ENCODE measurements at places on chromosomes 13 and 19.
A peak's percentile ranks its signal among the peaks of the same experiment; 100 is the strongest.

GRCh38 chr19:46288896-46289588, 7.8 kb upstream of the HIF3A start:
- DNase-seq = no peak

GRCh38 chr13:22040810-22041364, 370.0 kb downstream of the FGF9 start:
- DNase-seq = no peak

DNA sequence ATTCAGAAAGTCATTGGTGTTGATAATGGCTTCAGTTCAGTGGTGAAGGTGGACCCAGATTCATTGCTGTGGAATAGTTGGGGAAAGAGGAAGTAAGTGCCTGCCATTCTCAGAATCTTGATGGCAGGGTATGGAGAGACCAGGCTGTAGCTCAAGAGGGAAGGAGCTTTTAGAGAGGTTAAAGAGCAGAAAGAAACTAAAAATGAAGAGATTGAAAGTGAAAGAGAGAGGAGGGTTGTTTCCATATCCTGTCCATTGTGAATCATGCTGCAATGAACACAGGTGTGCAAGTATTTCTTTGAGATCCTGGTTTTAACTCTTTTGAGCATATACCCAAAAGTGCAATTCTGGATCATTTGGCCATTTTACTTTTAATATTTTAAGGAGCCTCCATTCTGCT, 12.5 kb downstream of the GJB6 start:
- DNase-seq = no peak

GRCh38 chr13:74070065-74070464, 64.1 kb downstream of the KLF12 start:
- no peak for DNase-seq

- DNase-seq = no peak
These were observed 1773.6 kb downstream of the OLFM4 start for GRCh38 chr13:54802226-54802625.

- DNase-seq = no peak
These were observed 1191.0 kb downstream of the SLITRK5 start for GRCh38 chr13:88862095-88862620.

GRCh38 chr13:35712907-35713761, 236.6 kb upstream of the MAB21L1 start:
- no peak for DNase-seq

DNA sequence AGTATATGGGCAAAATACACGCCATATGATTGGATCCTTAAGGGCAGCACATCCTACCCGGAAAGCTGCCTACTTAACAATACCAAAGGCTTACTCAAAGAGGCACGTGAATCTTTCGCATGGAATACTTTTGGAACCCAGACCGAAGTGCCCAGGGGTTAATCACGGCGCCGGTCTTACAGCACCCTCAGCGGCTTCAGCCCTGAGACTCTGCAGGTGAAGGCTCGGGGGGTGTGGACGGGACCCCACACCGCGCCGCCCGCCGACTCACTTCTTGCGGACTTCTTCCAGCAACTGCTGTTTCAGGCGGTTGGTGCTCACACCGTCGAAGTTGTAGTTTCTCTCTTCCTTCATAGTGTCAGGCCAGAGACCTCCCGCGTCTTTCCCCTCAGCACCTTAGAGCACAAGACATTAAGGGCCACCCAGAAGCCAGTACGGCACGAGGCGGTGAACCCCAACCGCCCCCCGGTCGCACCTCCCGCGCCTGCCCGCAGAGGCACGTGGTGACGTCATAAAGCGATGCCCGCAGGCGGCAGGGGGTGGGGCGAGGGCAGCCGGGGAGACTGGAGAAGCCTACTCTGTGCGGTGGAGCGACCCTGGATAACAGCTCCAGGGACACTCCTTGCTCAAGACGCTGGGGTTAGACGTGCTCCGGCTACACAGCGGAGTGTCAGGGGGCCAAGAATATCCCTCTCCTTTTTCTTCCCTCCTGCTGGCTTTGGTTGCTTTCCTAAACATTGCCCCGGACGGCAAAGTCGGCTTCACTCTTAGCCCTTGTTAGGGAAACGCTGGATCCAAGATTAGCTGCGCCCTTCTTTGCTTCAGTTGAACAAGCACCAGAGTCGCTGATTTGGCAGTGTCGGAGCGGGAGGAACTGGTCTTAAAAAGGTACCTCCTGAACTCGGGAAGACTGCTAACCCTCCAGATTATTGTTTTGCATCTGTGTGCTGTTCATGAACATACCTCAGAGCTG, at the start of gene CCDC169:
TSS of gene CCDC169 (minus strand) at position 449 of the 973 bp plus-strand sequence. CDS start at position 354, 95 bp downstream.
- peak; percentile 1 for DNase-seq

DNA sequence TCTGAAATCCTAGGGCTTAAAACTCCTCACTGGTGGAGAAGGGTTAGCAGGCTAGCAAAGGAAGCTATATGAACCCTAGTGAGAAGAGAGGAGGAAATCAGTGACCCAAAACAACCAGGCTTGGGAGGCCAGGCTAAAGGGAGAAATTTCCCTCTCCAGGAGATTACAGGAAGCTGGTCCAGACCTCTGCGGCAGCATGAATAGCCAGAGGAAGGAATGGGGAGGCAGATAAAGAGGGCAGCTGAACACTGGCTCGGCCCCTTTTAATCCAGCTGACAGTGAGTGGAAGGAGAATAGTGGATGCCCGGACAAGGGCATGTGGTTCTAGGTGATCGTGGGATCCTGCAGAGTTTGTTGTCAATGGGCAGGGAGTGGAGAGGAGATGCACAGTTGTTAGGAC, 130.6 kb downstream of the COG6 start:
- DNase-seq = no peak

GRCh38 chr13:105329359-105329758, 1206.1 kb downstream of the EFNB2 start:
- no peak for DNase-seq

DNA sequence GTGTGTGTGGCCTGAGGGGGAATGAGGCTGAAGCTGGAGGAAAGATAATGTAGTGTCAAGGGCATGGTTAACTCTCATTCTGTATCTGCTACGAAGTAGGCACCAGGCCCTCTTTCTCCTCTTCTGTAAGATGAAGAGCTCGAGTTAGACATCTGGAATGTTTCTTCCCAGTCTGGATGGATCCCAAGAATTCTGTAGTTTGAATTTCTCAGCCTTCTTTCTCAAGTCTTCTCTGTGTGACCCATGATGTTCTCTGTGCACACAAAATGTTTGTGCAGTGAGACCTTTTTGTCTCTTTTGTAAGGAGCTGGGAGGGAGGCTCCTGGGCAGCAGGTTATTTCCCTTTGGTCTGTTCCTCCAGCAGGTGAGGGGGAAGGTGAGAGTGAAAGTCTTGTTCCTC, 13.7 kb downstream of the FGF9 start:
- no peak for DNase-seq

GRCh38 chr19:38644719-38645118, 2.7 kb upstream of the ACTN4 start:
- DNase-seq = no peak

GRCh38 chr13:25420161-25420560, 48.4 kb downstream of the ATP8A2 start:
- DNase-seq = no peak

DNA sequence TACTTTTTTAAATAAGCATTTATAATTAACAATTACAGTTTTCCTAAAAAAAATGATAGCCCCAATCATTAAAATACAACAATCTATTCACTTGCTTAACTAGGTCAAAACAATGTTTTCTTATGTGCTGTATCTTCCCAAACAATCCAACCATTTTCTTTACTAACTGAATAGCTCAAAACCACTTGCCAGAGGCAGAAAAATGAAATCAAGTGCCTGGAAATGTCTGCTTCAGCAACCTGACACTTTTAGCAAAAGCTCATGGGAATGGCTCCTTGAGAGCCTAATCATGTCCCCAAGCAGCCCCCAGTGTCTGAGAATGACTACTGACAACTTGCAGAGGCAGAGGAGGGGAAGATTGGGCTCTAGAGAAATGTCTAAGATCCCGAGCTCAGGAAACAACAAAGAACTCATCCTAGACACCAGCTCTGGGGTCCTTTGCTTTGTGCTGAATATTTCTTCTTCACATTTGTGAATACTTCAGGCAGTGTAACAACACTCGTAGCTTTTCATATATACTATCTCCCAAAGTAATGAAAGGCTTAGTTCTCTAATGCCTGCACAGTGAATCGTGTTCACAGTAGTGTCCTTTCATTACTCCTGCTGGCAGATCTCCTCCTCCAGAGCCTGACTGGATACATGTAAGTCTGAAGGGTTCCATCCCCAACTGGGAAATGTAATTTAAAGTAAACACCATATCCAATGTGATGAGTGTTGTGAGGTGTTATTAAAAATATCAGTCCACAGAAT, 280.0 kb downstream of the LHFPL6 start:
- no peak for DNase-seq

DNA sequence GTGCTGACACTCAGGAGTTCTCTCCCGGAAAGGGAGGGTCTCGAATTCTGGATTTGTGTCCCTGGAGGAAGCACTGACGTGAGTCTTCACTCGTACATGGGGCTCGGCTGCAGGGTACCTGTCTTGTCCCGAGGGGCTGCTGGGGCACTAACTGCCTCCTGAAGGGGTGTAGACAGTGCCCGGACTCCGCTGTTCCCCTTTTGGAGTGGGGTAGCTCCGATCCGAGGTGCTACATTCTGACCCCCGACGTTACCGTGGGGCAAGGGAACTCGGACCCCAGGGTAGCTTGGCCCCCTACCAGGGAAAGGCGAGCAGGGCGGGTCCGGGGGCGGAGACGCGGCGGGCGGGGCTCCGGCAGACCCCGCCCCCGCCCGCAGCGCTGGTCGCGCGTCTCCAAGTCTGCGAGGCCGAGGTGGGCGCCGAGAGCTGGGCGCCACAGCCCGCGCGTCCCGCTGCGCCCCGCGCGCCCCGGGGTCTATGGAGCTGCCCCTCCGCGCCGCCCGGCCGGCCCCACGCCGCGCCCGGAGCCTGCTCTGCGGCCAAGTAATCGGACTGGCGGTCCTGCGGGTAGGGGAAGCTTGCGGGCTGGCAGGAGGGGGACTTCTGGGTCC, at the start of gene NPAS1:
TSS of gene NPAS1 (plus strand) at position 407 of the 611 bp plus-strand sequence. CDS start 1,211 bp downstream, outside the sequence.
- no peak for DNase-seq

DNA sequence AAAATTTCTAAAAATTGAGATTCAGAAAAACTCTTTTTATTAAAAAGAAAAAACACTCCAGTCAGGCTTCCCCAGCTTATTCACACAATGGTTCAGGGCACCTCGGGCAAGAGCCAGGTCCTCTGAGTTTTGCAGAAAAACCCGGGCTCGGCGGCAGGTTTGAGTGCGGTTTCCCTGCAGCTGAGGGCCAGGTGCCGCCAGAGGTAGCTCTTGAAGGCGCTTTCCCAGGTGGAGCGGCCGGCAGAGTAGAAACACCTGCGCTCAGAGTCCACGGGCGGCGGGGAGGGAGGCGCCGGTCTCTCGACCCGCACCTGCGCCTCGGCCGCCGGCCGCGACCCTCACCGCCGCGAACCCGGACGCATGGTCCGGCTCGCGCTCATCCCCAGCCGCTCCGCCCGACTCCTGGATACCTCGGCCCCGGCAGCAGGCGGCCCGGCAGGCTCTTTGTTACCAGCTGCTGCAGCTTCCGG, 444 bp downstream of the PROSER1 start:
- no peak for DNase-seq

GRCh38 chr13:44300895-44301638, 72.6 kb upstream of the SERP2 start:
- no peak for DNase-seq

GRCh38 chr13:73462241-73462640, 403.4 kb downstream of the KLF5 start:
- DNase-seq = no peak

DNA sequence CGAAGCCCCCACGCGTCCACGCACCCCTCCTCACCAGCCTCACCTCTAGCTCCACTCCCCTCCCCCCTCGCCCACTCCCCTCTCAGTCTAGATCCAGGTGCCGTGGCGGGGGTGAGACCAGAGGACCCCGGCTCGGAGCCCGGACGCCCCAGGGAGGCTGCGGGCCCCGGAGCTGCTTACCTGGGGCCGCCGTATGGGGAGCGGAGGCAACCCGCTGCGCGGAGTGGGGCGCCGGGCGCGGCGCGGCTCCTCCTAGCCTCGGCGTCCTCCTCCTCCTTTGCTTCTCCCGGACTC, 353 bp downstream of the ENOX1 start:
- no peak for DNase-seq

DNA sequence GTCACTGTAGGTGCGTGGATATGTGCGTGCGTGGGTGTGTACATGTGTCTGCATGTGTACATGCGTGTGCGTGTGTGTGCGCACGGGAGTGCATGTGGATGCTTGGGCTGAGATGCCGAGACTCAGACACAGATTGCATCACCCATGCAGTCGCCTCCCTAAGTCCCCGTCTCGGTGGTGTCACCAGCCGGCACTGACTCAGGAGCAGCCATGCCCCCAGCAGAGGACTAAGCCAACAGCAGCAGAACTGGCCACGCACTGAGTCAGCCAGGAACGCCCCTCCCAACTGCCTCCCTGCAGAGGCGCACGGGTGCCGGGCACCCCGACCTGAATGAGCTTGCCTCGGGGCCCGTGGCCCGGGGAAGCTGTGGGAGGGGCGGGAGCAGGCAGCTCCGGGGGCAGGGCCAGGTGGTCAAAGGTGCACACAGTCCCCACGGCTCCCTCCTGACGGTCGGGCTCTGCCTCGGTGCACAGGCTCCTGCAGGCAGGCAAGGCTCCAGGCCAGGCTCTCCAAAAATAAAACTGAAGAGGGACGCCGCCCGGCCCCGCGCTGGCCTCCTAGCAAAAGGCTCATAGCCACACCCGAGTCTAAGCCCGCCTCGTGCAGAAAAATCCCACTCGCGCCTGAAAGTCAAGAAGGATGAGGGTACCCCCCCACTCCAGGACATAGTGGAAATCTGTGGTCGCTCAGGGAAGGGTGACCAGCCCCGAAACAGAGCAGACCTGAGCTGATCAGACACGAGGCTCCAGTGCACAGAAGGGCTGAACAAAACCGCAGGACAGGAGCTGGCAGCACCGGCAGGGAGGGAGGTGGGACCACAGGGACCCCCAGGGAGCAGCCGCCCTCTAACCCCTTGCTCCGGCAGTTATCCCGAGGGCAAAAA, 49.2 kb downstream of the GADD45B start:
- no peak for DNase-seq

- DNase-seq = peak; percentile 99
These were observed at the start of gene RDH13 for GRCh38 chr19:55062735-55063491. Gene RDH13 (minus strand): TSS chr19:55063148. CDS start chr19:55063032, 116 bp downstream.

DNA sequence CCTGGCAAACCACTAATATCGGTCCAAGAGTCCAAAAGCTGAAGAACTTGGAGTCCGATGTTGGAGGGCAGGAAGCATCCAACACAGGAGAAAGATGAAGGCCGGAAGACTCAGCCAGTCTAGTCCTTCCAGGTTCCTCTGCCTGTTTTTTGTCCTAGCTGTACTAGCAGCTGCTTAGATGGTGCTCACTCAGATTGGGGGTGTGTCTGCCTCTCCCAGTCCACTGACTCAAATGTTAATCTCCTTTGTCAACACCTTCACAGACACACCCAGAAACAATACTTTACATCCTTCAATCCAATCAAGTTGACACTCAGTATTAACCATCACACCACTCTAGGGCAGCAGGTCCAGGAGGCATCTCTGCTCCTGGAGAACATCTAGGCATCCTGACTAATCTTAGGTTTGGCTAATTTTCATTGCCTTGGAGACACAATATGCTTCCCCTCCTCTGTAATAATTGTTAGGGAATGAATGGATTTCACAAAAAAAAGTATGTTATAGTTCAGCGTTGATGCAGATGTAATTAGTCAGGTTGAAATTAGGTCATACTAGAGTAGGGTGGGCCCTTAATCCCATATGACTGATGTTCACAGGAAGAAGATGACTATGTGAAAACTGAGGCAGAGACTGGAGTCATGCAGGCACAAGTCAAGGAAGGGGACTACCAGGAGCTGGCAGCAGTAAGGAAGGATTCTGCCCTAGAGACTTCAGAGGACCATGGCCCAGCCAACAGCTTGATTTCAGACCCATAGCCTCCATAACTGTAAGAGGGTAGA, 183.4 kb downstream of the RBM26 start:
- no peak for DNase-seq

GRCh38 chr19:9796113-9796773, 22.6 kb downstream of the FBXL12 start:
- peak; percentile 57 for DNase-seq
